ENCODE measurements at places on chromosomes 7 and 10.

DNA sequence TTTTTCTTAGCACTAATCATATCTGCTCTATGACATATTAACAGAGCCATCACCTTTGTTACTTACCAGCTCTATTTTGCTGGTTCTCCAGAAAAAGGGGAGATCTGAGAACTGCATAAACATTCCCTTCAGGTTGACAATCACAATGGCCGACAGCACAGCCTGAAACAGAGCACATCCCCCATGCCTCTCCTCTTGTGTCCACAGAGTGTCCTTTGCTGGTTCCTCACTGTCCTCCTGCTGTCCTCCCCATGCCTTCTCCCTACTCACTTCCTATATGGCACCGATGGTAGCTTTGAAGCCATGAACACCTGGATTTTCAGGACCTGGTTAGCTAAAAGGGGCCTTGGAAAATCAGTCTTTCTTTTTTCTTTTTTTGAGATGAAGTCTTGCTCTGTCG lies 41.8 kb downstream of the PSMC2 start:
- no peak for DNase-seq

- DNase-seq, result no peak
Observed at GRCh38 chr7:4706384-4707216, 24.5 kb downstream of the FOXK1 start.

- DNase-seq, result no peak
Observed at GRCh38 chr10:23338155-23338828, 6.3 kb downstream of the C10orf67 start.

GRCh38 chr10:123164319-123164718 lies 10.1 kb downstream of the BUB3 start:
- DNase-seq, result no peak

DNA sequence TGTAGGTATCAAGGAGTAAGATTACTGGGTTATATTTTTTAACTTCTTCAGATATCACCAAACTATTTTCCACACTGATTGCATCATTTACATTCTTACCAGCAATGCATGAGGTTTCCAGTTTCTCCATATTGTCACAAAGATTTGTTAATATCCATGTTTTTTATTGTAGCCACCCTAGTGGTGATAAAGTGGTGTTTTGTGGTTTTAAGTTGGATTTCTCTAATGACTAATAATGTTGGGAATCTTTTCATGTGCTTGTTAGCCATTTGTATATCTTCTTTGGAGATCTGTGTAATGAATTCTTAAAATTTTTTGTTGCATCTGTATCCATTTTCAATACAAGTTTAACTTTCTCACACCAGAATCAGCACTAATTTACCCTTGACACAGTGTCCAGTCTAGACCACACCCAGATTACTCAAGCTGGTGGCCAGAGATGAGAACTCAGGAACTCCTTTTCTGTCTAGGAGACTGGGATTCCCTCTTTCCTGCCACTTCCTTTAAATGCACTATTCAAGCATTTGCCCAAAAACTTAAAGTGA lies 67.0 kb upstream of the PLXDC2 start:
- no peak for DNase-seq

DNA sequence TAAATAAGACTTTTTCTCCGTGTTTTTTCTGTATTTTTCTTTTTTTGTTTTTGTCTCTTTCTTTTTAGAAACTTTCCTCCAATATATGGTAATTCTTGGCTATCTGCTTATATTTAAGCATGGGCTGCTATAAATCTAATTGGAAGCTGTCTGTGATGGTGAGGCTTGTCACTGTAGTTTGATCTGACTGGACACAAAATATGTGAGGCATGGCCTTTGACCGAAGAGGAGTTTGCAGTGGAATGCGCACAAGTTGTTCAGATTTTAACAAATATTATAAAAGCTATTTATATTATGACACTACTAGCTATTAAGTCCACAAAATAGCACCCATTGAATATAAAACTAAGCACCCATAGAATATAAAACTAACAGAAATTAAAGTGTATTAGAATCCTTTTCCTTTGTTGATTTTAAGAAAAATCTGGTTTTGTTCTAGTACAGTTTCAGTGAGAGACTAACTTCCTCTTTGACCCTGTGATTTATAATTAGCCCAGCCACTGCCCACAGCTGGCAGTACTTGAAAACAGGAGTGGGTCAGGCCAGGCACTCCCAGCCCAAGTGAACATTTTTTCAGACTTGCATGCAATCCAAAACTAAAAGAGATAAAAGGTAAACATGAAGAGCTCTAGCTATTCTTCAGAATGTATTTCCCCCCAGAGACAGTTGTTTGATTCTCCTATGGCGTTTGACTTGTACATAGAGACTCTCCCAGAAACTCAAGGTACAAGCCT lies 69.9 kb upstream of the FGL2 start:
- DNase-seq, result no peak

DNA sequence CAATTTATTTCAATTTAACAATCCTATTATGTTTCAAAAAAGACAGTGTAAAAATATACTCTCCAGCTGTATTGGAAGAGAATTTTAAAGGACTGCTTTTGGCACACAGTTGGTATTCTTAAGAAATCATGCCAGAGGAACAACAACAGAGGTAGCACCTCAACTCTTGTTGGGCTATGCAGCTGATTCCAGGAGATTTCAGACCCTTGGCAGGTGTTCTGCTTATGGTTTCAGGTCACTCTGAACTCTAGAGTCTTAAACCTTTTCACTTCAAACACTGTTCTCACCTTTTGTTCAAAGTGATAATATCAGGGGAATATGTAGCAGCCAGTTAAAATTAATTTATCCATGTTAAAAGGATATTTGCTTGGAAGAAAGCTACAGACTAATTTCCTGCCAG lies 160.1 kb downstream of the PFKFB3 start:
- no peak for DNase-seq

GRCh38 chr10:51802030-51802429 lies 102.6 kb upstream of the CSTF2T start:
- DNase-seq, result no peak

DNA sequence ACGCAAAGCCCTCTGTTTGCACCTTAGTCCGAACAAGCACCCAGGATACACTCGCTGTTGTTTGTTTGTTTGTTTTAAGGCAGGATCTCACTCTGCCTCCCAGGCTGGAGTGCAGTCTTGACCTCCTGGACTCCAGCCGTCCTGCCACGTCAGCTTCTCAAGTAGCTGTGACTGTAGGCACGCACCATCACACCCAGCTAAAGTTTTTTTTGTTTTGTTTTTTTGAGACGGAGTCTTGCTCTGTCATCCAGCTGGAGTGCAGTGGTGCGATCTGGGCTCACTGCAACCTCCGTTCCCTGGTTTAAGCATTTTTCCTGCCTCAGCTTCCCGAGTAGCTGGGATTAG lies 76.8 kb downstream of the CTBP2 start:
- no peak for DNase-seq

- no peak for DNase-seq
Observed at GRCh38 chr10:113985297-113985844, 58.3 kb upstream of the ADRB1 start.

- no peak for DNase-seq
Observed at GRCh38 chr7:49396229-49396628, 377.2 kb upstream of the VWC2 start.

GRCh38 chr10:122636953-122637352 lies 62.7 kb downstream of the C10orf120 start:
- no peak for DNase-seq

DNA sequence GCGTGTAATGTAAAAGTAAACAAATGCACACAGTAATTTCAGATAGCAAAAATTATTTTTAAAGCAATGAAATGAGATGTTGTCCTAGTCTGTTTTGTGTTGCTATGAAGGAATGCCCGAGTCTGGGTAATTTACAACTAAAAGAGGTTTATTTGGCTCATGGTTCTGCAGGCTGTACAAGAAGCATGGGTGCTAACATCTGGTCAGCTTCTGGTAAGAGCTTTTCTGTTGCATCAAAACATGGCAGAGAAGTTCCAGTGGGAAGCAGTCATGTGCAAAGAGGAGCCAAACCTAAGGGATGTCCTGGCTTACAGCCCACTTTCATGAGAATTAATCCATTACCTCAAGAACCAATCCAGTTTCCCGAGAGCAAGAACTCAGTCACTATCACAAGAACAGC lies 62.9 kb upstream of the MNX1 start:
- DNase-seq, result no peak

DNA sequence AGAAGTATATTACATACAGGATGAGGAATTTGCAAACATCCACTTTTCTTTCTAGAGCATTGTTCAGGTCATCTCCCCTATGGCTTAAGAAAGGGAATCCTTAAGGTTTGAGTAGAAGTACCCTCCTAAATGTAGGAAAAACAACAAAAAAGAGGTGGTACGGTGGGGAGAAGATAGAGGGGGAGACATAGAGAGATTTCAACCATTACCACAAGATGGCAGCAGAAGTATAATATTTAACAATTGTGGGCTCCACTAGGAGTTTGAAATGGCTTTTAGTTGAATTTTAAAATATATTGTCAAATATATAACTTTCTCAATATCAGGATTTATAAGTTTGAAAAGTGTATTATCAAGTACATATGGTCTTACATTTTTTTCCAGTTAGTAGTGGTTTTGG lies 72.7 kb upstream of the PRKG1 start:
- no peak for DNase-seq

DNA sequence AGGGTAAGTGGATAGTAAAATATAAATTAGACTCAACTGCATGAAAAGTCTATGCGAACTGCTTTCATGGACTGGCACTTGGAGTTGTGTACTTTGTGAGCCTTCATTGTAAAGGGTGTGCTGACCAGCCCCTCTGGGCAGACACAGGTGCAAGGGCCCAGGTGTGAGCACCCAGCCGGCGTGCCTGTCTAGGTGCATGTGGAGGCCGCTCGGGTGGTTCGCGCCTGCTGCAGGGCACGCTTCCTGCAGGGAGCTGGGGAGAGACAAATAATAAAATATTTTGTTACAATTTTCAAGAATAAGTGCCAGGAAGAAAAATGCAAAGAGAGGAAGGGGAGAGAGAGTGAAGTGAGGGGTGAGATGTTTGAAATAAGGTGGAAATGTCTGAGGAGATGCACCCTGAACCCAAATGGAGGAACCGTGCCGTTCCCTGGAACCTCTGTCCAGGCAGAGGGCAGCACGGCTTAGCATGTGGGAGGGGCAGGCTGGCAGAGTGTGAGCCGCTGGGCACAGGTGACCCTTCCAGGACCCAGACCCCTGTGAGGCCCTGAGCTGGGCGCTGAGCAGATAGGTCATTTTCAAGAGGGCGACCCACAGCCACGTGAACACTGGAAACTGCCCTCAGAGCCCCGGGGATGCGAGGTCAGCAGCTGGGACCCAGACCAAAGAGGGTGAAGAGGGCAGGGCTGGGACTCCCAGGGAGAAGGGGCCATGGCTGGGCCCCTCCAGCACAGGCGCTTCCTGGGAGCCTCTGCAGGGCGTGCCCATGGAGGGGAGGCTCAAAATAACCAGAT lies 28.7 kb downstream of the RNF32 start:
- DNase-seq, result no peak

- DNase-seq, result no peak
Observed at GRCh38 chr7:34463830-34464229, 194.2 kb upstream of the NPSR1 start.
